ENCODE measurements at places on chromosomes 1 and 21.

GRCh38 chr21:45011911-45012661, 62.3 kb upstream of the ADARB1 start:
- DNase-seq = no peak

DNA sequence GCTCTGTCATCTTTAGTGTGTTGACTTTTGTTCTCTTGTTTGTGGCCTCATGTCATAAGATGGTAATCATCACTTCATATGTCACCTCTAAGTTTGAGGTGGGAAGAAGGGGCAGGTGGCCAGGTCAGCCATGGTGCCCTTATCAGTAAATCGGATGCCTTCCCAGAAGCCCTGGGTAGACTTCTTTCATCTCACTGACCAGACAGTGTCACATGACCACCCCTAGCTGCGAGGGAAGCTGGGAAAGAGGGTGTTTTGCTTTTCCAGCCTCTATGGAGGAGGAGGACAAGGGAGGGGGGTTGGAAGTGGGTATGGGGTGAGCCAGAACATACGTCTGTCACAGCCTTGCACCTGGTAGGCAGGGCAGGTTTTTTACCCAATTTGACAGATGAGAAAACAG, 28.6 kb downstream of the TNFRSF1B start:
- DNase-seq = no peak

- no peak for DNase-seq
Observed at GRCh38 chr1:110671361-110671760, 3.4 kb downstream of the KCNA3 start.

DNA sequence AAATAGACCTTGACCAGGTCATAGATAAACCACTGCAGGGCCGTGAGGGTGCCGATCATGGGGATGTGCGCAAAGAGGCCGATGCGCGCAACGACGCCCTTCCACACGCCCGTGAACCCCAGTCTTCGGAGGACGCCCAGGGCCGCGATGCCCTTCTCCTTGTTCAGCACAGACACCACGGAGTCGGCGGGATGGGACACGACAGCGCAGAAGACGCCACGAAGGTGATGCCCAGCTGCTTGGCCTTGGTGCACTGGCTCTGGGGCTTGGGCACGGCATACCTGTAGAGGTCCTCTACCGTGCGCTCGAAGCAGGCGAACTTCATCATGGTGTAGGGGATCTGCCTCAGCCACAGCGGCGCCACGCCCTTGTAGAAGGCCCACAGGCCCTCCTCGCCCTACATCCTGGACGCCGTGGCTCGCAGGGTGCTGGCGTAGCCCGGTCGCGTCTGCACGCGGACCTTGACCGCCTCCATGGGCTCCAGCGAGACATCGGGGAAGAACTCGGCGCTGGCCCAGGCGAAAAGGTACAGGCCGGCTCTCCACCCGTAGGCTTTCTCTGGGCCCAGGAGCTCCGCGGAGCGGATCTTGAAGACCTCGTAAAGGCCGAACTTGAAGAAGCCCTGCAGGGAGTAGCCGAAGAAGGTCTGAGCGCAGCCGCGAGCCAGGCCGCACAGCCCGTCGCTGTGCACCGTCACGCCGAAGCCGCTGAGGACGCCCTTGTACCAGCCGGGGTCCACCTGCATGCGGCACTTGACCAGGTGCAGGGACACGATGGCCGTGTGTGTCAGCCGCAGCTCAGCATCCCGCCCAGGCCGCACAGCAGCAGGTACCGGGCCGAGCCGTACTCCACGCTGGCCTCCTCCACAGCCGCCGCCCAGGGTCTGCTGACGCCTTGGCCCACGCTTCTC, 20.5 kb upstream of the DMRTB1 start:
- no peak for DNase-seq

- DNase-seq = no peak
Observed at GRCh38 chr1:201213106-201213770, 22.6 kb downstream of the IGFN1 start.

DNA sequence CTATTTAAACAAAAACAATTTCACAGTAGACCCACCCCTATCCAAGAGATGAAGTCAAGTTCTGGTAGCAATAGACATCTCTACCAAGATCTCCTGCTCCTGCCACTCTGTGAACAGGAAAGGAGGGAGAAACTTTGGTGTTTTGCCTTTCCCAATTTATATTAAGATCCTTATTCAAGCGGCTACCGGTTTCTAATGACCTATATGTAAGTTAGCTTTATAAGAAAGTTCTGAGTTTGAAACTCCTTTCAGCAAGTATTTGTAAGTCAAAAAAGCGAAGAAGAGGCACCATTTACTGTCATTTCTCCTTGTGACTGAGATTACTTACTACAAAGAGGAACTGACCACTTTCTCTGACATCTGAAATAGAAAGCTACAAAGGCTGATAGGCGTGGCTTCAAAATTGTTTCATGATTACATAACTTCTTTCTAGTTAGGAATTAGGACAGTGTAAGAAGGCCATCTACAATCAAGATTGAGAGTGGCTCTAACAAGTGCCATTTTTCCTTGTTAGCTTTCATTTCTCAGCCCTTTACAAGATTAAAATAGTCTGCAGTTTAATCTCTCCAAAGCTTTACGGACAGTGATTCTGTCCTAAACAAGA, at the start of gene MNDA:
MNDA (plus strand) TSS at position 448 of the 604 bp plus-strand sequence. CDS start 10,803 bp downstream, outside the sequence.
- no peak for DNase-seq

GRCh38 chr1:32871364-32872191, 866 bp upstream of the FNDC5 start:
- DNase-seq = no peak

DNA sequence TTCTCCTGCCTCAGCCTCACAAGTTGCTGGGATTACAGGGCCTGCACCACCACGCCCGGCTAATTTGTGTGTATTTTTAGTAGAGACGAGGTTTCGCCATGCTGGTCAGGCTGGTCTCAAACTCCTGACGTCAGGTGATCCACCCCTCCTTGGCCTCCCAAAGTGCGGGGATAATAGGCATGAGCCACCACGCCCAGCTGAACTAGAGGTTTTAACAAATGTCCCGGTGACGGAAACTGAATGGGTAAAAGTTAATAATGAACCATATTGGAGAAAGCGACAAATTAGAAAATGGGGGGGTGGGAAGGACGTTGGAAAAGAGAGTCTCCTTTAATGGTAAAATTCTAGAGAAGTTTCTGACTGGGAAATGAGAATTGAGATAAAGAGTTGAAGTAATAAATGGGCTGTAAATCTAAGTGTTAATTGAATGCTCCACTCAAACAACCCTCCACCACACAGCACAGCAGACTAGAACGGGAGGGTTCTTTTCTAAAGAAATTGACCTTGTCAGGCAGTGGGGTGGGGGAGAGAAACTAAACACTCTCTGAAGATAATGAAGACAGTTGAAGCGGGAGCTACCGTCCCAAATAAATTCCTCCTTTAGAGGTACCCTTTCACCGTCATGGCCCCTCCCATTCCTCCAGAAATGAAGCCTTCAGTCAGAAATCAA, 46.9 kb upstream of the PUM1 start:
- DNase-seq = no peak

DNA sequence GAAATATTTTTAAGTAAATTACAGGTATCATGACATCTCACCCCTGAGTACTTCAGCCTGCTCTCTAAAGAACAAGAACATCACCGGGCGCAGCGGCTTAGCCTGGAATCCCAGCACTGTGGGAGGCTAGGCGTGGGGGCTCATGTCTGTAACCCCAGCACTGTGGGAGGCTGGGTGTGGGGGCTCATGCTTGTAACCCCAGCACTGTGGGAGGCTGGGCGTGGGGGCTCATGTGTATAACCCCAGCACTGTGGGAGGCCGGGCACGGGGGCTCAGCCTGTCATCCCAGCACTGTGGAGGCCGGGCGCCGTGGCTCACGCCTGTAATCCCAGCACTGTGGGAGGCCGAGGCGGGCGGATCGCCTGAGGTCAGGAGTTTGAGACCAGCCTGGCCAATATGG, 7.7 kb upstream of the CDK11B start:
- DNase-seq = no peak

GRCh38 chr1:62029704-62030103, 164.9 kb upstream of the L1TD1 start:
- no peak for DNase-seq

GRCh38 chr1:172338295-172338735, 82.2 kb upstream of the C1orf105 start:
- no peak for DNase-seq

GRCh38 chr1:19409477-19410341, 75.6 kb downstream of the CAPZB start:
- no peak for DNase-seq

DNA sequence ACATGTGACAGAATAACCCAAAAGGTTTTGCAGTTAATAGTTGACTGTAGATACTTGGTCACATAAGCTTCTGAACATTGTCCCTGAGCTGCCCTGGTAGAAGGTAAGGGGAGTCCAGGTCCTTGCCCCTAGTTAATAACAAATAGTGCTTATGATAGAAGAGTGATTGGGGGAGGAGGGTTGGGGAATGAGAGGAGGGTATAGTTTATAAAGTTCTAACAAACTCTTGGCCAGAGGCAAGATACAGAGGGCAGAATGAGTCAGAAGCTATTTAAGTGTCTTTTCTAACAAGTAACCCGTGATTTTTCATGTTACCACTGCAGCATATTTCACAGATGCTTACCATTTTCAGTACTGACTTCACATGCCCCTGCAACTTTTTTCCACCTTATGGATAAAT, 26.7 kb upstream of the MYOCOS start:
- no peak for DNase-seq

- no peak for DNase-seq
Observed at GRCh38 chr1:71785450-71785849, 496.9 kb downstream of the NEGR1 start.

- no peak for DNase-seq
Observed at GRCh38 chr1:68227598-68227997, 4.7 kb downstream of the WLS start.

GRCh38 chr21:36120304-36120888, 14.5 kb upstream of the CBR3 start:
- DNase-seq = no peak

GRCh38 chr1:109906160-109906838, 4.3 kb upstream of the CSF1 start:
- DNase-seq = peak; percentile 38

- no peak for DNase-seq
Observed at GRCh38 chr21:32572574-32573420, 12.5 kb downstream of the TCP10L start.

GRCh38 chr1:208737161-208737560, 493.0 kb upstream of the PLXNA2 start:
- DNase-seq = no peak

DNA sequence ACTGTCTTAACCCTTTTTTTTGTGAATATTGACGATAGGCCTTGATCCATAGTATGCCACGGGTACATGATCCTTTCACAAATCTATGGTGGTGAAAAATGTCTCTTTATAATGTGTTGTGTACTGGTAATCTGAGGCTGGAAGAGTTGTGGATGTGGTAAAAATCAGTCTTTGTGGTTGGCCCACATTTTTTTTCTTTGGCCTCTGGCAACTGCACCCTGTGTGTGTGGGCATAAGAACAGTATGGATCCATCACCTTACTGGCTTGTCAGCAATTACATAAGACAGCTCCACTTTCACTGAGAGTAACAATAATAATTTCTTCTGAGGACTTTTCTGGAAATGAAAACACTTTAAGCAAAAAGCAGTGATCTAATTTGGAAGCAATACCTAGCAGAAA, 101.6 kb downstream of the GABPA start:
- no peak for DNase-seq

DNA sequence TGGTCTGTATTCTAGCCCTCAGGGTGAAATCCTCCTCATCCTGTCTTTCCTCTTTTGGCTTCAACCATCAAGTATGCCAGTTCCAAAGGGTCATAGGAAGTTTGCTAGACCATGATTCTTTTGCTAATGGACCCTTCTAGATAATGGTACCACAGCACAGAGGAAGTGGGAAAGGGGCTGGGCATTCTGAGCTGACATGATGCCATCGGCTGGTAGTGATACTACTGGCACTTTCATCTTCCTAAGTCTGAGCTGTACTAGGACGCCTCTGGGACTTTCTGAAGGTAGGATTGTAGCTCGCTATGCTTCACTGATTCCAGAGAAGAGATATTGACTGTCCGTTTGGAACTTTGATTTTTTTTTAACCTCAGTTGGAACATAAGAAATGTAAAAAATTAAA, 11.4 kb downstream of the FASLG start:
- no peak for DNase-seq

DNA sequence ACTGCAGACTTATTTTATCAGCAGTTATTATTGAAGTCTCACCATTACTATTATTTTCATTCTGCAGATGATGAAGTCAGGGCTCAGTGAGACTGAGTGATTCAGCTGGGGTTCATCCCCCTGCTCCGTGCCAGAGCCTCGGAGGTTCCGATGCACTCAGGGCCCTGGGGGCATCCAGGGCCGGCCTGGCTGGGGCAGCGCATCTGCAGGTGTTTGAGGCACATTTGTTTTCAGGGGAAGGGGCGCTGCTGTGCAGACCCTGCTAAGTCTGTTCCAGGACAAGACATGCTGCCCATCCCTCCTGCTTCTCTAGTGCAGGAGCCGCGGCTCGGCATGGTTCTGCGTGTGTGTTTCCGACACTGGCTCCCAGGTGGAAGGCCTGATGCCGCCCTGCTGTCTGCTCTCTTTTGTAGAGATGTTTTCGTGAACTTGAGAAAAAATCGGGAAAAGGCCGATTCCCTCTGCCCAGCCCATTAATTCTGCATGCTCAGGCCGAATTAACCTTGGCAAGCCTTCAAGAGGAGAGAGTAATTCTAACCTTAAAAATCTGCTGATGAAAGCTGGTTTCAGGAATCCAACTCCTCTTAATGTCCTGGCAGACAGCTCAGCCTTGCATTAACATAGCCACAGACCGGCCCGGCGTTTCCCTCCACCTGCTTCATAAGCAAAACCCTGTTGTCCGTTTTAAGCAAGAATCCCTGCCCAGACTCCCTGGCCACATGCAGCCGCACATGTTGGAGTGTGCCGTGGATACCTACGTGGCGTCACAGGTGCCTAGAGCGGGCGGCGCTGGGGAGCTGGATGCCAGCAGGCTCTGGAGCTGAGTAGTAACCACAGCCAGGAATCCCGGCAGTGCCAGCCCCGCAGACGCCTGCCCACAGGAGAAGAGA, 316.0 kb upstream of the VAMP3 start:
- DNase-seq = no peak

DNA sequence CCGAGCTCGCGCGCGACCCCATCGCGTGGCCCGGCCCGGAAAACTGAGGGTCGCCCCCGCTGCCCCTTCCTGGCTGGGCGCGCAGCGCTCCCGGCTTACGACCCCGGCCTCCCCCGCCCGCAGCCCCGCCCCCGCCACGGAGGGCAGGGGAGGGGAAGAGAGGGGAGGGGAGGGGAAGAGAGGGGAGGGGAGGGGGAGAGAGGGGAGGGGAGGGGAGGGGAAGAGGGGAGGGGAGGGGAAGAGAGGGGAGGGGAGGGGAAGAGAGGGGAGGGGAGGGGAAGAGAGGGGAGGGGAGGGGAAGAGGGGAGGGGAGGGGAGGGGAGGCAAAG, 6.7 kb upstream of the ANKRD65 start:
- DNase-seq = no peak

DNA sequence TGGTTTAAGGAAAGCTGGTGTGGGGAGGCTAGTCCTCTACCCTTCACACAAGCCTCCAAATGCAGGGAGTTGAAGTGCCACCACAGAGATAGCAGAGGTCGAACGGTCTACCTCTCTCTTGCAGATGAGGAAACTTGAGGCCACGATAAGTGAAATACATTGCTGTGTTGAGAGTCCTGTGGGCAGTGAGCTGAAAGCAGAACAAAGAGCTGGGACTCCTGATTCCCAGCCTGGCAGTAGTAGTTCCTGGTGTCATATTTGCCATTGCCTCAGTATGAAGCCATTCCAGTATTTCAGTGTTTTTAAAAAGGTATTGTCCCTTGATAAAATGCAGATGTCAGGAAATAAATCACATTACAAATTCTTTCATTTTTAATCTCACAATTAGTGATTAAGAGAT, 28.6 kb downstream of the AK4 start:
- no peak for DNase-seq

GRCh38 chr1:232316864-232317263, 313.1 kb downstream of the SIPA1L2 start:
- DNase-seq = no peak
